ENCODE measurements at places on chromosomes 4 and X. TPM values are rescaled to one million over a fixed set of nuclear protein-coding genes. Genes with fewer than 3 reads are reported as not detected.

Gene CT45A5
- total RNA-seq, result not detected

Gene REPS2
- total RNA-seq, result 0.88 TPM

Gene SRPX2
- total RNA-seq, result 18.9 TPM

DNA sequence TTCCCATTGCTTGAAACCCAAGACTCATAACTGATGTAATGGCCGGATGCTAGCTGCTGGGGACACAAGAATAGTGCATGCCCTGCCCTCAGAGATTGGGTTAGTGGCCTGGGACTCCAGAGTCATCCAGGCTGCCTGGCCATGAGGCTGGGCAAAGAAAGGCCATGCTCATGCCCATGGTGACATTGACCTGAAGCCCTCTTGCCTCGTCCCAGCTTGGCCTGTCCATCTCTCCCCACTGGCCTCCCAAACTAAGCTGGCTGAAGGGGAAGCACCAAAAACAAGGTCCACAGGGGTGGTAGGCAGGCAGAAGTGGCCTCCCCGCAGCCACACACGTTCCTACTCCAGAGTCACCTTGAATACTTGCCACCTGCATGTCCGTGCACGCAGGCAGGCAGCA, 141.8 kb downstream of the EVC2 start:
- no peak for ATAC-seq

GRCh38 chrX:109464231-109464630, 17.7 kb downstream of the GUCY2F start:
- ATAC-seq, result no peak

- ATAC-seq, result no peak
Observed at GRCh38 chr4:27008679-27009078, 148.0 kb downstream of the STIM2 start.

GRCh38 chr4:38860788-38861424, 4.3 kb upstream of the TLR6 start:
- peak; percentile 57 for ATAC-seq

DNA sequence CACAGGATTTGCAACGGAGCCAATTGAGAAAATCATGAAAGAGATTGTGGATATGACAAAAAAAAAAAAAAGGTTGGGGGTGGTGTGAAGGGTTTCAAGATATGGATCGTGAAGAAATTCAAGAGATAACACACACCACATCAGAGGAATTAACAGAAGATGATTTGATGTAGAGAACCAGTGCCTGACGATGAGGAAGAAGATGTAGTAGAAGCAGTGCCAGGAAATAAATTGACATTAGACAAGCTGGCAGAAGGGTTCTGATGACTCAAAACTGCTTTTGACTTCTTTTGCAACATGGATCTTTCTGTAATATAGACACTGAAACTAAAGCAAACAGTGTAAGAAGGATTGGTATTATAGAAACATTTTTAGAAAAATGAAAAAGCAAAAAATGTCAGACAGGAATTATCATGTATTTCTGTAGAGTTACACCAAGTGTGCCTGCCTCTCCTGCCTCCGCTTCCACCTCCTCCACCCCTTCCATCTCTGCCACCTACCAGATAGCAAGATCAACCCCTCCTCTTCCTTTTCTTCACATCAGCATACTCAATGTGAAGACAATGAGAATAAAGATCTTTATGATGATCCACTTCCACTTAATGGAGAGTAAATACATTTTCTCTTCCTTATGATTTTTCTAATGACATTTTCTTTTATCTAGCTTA, 127.5 kb upstream of the OTUD4 start:
- ATAC-seq, result no peak

GRCh38 chr4:140121646-140122045, 32.3 kb downstream of the MAML3 start:
- no peak for ATAC-seq

GRCh38 chr4:43379016-43379415, 486.5 kb downstream of the GRXCR1 start:
- ATAC-seq, result no peak

DNA sequence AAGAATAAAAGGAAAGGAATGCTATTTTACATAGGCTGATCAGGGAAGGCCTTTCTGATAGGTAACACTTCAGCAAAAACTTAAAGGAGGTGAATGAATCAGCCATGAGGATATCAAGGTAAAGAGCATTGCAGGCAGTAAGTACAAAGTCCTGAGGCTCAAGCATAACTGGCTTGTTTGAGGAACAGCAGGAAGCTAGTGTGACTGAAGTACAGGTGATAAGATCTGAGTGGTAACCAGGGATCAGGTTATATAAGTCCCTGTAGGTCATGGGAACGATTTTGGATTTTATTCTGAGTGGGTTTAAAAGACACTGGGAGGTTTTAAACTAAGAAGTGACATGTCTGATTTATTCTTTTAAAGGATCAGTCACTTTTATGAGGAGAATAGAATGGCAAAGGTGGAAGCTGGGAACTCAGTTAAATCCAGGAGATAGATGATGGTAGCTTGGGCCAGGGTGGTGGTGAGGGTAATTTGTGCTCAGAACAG, 47.1 kb upstream of the THOC2 start:
- ATAC-seq, result peak; percentile 39

All from esophagus mucosa (tissue), 1 donor.